ENCODE measurements at places on chromosomes 2 and 18. TPM values are rescaled to one million over a fixed set of nuclear protein-coding genes. Genes with fewer than 3 reads are reported as not detected.

The ANKZF1 gene
- 25.3 TPM for total RNA-seq

The ANKAR gene
- 8.1 TPM for total RNA-seq

The CD207 gene
- not detected for total RNA-seq

The RAD51AP2 gene
- not detected for total RNA-seq

The SPRED2 gene
- 10.3 TPM for total RNA-seq

The PFN4 gene
- total RNA-seq = 0.44 TPM
